Activated CD4-positive, CD25-positive, alpha-beta regulatory T cell treated with anti-CD3 and anti-CD28 coated beads, Interleukin-2, amount 50 U/mL, for 72 hours (primary cell): ENCODE measurements at places on chromosomes 3 and 15.

GRCh38 chr3:158093526-158093925 is 12.7 kb downstream of the SHOX2 start:
- DNase-seq, result no peak

DNA sequence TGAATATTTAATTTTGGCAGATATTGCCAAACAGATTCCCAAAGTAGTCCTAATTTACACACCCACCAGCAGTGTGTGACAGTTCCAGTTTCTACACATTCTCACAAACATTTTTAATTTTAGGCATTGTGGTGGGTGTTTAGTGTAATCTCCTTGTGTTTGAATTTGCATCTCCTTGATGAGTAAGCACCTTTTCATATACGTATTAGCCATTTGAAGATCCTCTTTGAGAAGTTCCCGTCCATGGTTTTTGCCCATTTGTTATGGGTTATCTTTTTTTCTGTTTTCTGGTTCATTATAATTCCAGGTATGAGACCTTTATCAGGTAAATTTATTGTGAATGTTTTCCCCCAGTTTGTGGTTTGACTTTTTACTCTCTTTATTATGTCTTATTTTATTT is 2.3 kb upstream of the TM4SF19 start:
- no peak for DNase-seq

- DNase-seq, result no peak
Observed at GRCh38 chr15:57387564-57388076, 11.3 kb downstream of the CGNL1 start.

- DNase-seq, result no peak
Observed at GRCh38 chr3:53994986-53995603, 103.4 kb upstream of the SELENOK start.

DNA sequence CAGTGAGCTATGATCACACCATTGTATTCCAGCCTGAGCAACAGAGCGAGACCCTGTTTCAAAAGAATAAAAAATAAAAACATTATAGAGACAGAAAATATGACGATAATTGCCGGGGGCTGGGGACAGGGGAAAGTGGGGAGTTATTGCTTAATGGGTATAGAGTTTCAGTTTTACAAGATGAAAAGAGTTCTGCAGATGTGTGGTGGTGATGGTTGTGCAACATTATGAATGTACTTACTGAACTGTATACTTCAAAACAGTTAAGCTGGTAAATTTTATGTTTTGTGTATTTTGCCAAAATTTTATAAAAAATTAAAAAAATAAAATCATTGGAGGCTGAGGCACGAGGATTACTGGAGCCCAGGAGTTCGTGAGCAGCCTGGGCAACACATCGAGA is 24.8 kb upstream of the ZNF774 start:
- no peak for DNase-seq

DNA sequence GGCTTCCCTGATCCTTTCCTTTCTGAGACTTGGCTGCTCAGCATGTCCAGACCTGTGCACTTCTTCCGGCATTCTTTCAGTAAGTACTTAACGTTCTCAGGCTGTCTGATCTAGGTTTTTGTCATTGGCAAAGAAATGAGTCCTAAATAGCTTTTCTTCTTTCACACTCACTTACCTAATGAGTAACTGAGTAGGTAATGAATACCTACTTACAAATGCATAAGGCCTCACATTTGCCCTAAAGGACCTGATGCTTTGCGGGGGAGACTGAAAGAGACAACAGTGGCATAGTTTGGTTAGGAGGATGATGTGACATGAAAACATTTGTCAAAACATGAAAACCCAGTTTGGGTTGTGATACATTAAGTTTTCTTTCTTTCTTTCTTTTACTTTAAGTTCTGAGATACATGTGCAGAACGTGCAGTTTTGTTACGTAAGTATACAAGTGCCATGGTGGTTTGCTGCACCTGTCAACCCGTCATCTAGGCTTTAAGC is 516.7 kb upstream of the CFAP20DC start:
- DNase-seq, result no peak

- no peak for DNase-seq
Observed at GRCh38 chr3:43294975-43295374, 8.6 kb downstream of the SNRK start.
